Stimulated activated naive B cell treated with anti-CD40 and anti-IgM and Interleukin-4, amounts not matched to agents 10 μg/mL and 1 μg/mL and 100 μg/mL, for 72 hours (primary cell): ENCODE measurements at places on chromosomes 1 and 21.
A peak's percentile ranks its signal among the peaks of the same experiment; 100 is the strongest.

GRCh38 chr1:109615879-109616278 lies 3.5 kb downstream of the GNAT2 start:
- H3K4me1 ChIP-seq = peaks cover 47% of the 10 kb centered on the region
- no peaks in the 10 kb centered on the region for H3K27me3 ChIP-seq
- H3K36me3 ChIP-seq = peaks cover 2% of the 10 kb centered on the region
- DNase-seq = peak; percentile 39
- peak overlapping the region; percentile 68 for H3K27ac ChIP-seq
- no peak overlapping the region for H3K4me3 ChIP-seq

GRCh38 chr1:244022311-244022710 lies 28.8 kb upstream of the ZBTB18 start:
- H3K4me3 ChIP-seq = no peak overlapping the region
- no peak overlapping the region for H3K27ac ChIP-seq
- H3K4me1 ChIP-seq = no peaks in the 10 kb centered on the region
- peaks cover 3% of the 10 kb centered on the region for H3K36me3 ChIP-seq
- H3K27me3 ChIP-seq = no peaks in the 10 kb centered on the region

GRCh38 chr1:99456536-99456935 lies 189.4 kb upstream of the PALMD start:
- no peaks in the 10 kb centered on the region for H3K4me1 ChIP-seq
- no peaks in the 10 kb centered on the region for H3K36me3 ChIP-seq
- H3K4me3 ChIP-seq = no peak overlapping the region
- no peak for DNase-seq
- no peaks in the 10 kb centered on the region for H3K27me3 ChIP-seq
- no peak overlapping the region for H3K27ac ChIP-seq

DNA sequence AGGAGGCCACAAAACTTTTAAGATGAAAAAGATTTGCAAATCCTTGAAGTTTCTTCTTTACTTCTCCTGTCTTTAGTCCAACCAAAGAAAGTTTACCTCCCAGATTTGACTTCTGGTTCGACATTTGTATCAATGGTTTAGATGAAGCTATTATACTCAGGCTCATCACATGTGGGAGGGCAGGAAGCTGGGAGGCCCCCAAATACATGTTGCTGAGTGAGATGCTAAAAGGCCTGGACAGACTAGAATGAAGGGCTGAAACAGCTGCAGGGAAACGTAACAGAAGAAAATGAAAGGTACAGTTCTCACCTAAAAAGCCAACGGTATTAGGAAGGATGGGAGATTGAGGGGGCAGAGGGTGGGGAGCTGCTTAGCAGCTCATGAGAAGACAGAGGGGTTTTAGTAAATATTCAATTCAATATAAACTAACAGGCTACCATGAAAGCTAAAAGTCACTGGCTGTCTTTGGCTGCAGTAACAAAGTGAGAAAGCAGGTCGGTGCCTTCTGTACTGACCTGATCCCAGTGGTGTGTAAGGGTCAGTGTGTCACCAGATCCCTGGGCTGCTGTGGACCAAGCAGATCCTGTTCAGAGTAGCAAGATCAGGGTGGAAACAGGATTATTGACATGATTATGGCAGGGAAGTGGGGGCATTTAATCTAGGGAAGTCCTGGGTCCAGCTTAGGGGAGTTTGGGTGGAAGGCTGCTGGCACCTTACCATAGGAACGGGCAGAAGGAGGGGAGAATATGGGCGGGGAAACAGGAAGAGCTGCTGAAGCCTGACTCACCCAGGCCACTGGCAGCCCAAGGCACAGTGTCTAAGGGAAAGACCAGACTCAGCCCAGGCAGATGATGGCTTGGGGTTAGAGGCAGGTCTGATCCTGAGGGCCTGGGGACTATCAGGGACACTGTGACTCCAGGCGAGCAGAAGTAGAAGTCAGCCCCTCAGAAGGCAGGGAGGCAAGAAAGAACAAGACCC lies 60.4 kb downstream of the KCNN3 start:
- H3K36me3 ChIP-seq = peaks cover 4% of the 10 kb centered on the region
- no peak for DNase-seq
- peaks cover 39% of the 10 kb centered on the region for H3K4me1 ChIP-seq
- H3K27ac ChIP-seq = no peak overlapping the region
- peaks cover 43% of the 10 kb centered on the region for H3K27me3 ChIP-seq

DNA sequence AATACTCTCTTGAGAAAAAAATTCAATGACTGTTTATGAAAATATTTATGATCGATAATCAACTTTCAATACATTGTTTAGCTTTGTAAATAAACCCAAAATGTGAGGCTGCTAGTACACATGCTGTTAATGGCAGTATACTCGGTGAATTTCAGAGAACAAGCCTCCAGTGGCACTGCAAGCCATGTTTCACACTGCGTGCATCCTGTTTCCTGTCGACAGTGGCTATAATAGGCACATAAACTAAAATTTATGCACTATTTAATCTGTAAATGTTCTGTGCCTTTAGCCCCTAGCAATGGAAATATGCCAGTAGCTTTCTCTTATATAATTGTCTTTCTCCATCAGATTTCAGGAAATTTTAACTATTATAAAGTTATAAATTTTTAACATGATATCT lies 26.3 kb upstream of the RGS18 start:
- no peaks in the 10 kb centered on the region for H3K4me1 ChIP-seq
- no peak overlapping the region for H3K27ac ChIP-seq
- H3K27me3 ChIP-seq = no peaks in the 10 kb centered on the region
- DNase-seq = no peak
- no peak overlapping the region for H3K4me3 ChIP-seq

DNA sequence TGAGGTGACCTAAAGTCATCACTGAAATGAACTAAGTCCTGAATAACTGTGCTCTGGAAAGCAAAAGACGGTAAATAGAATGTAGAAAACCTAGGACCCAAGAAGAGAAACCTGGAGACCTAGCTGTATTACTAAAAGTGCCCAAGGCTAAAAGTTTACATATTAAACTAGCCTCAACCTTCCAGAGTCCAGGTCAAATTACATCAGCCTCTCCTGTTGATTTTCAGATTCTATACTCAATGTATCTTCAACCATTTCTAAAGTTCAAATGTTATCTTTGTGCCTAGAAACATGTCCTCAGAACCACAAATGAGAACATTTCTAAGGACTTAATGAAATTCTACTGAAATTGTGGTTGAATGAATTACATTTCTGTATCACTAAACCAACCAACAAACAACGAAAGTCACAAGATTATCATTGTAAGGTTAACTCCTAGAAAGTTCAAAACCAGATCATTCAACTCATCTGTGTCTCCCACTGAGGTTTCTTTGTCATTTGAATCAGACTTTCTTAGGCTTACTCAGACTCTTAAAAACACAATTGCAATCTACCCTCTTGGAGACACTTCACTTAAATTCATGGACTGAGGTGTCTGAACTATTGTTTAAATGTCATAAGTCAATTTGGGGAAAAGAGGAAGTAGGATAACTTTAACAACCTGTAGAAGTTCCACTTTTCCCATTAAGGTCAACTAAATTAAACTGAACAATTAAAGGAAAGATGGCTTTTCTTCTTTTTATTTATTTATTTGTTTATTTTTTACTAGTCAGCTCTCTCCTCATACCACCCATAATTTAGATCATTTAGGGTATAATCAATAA lies 207.7 kb downstream of the BARHL2 start:
- no peak overlapping the region for H3K27ac ChIP-seq
- no peak overlapping the region for H3K4me3 ChIP-seq
- no peaks in the 10 kb centered on the region for H3K4me1 ChIP-seq
- H3K36me3 ChIP-seq = no peaks in the 10 kb centered on the region
- no peak for DNase-seq

DNA sequence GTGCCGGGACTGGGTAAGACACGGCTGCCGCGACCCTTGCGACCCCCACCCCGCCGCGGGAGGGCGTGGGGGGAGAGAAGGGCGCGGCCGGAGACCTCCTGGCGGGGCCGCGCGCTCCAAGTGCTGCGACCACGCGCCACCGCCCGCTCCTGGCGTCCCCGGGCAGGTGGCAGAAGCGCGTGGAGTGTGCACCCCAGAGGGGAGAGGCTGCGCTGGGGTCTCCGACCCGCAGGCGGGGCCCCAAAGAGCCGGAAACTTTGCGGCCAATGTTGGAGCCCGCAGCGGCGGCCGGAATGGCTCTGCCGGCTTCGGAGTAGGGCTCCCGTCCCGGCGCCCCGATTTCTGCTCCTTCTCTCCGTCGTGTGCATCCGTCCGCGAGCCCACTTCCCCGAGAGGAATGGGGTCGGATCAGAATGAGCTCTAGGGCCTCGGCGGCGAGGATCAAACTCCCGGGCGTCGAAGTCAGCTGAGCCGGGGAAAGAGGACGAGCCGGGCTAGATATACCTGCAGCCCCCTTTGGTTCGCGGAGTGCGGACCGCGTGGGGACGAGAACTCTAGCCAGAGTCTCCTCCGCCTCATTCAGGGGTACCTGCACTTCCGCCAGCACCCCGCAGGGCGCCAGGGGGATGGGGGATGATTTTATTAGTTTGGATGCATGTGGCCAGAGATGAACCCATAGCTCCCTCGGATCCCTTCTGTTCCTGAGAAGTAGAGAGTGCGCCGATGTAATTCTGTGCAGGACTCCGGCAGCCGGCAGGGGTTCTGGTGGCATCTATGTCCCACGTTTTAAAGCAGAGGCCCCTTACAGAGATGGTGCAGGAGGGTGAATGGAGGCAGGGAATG lies 751 bp downstream of the STUM start:
- peaks cover 28% of the 10 kb centered on the region for H3K27me3 ChIP-seq
- H3K27ac ChIP-seq = no peak overlapping the region
- DNase-seq = peak; percentile 4
- no peaks in the 10 kb centered on the region for H3K36me3 ChIP-seq
- H3K4me1 ChIP-seq = peaks cover 16% of the 10 kb centered on the region
- H3K4me3 ChIP-seq = peak overlapping the region; percentile 81
